ENCODE measurements at places on chromosomes 7 and 10.

- DNase-seq = no peak
These were observed 318.6 kb downstream of the MALRD1 start for GRCh38 chr10:19367176-19367575.

- DNase-seq = no peak
These were observed 431.3 kb downstream of the GALNT17 start for GRCh38 chr7:71563276-71563675.

GRCh38 chr7:16172366-16172765 is 249.0 kb downstream of the CRPPA start:
- no peak for DNase-seq

GRCh38 chr10:119940487-119940886 is 48.0 kb downstream of the SEC23IP start:
- no peak for DNase-seq

DNA sequence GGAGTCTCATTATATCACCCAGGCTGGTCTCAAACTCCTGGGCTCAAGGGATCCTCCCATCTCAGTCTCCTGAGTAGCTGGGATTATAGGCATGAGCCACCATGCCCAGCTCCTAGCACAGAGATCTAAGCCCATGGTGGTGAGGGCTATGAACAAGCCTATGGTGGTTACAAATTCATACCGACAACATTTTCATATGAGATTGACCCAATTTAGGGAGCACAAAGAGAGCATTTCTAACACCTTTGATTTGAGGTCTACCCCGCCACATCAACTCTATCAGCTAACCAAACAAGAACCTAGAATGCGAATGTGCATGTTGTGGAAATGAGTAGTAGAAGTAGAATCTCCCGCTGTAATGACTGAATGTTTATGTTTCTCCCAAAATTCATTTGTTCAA is 14.2 kb upstream of the PRF1 start:
- DNase-seq = no peak

GRCh38 chr10:86289577-86289868 is 77.1 kb downstream of the GRID1 start:
- DNase-seq = no peak

DNA sequence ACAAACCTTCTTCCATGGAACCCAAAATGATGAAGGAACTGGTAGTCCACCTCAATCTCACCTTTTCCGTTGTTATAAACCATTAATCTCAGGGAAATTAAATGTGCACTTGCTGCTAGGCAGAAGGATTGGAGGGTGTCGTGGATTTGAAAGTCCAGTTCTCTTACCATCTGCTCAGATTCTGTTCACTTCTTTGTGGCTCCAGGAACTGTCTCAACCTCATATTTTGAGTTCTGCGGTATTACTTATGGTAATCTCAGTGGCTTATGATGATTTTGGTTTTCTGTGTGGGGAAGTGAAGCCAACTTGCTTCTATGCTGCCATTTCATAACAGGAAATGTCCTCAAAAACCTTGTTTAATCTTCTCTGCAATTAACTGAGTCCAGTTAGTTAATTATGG is 136.4 kb downstream of the CDC14C start:
- DNase-seq = no peak

GRCh38 chr10:101838416-101838970 is 5.1 kb downstream of the KCNIP2 start:
- no peak for DNase-seq

GRCh38 chr10:115063701-115064658 is 29.2 kb upstream of the ATRNL1 start:
- DNase-seq = no peak

DNA sequence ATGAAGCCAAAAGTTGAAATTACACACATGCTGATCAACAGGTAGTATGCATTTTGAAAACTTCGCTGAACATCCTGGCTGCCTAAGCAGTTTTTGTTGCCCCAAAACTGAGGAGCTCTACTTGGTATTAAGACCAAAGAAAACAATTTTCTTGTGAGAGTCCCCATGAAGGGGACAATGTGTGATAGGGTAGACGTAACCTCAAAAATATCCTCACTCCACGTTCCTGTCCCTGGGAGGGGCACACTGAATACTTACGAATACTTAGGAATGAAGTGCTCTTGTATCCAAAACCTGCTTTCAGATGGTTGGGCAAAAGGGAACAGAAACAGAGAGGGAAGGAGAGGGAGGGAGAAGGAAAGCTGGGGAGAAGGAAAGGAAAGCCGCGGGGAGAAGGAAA is 24.7 kb downstream of the CCDC6 start:
- DNase-seq = no peak

DNA sequence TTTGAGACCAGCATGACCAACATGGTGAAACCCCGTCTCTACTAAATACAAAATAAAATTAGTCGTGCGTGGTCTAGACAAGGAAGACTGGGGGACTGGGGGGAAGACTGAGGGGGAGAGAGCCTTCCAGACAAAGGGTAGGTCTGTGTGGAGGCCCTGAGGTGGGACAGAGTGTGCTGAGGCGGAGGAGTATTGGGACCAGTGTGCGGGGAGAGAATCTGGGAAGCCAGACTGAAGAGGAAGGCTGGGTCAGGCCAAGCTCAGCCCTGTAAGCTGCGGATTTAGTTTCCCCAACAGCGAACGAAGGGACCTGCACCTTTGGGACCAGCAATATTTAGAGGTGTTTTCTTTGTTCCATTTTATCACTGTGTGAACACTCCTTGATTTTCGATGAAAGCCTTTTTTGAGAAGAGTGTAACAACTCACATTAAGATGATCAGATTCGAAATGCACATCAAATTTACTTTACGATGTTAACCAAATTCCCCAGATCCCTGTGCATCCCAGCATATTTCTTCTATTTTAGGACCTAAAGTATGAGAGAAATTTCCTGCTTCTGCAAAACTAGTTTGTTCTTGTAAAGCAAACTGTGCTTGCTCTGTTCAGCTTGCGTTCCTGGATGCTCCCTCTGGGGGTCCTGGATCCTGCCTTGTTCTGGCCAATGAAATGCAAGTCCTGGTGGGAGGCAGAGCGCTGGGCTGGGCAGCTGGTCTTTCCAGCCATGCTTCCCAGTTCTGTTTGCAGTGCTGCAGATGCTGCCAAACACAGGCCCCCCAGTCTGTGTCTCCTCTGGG is 39.4 kb downstream of the PLAU start:
- no peak for DNase-seq

Data from retina (tissue), 1 donor.